ENCODE measurements at places on chromosomes 3 and 15. TPM values are rescaled to one million over a fixed set of nuclear protein-coding genes. Genes with fewer than 3 reads are reported as not detected.

DNA sequence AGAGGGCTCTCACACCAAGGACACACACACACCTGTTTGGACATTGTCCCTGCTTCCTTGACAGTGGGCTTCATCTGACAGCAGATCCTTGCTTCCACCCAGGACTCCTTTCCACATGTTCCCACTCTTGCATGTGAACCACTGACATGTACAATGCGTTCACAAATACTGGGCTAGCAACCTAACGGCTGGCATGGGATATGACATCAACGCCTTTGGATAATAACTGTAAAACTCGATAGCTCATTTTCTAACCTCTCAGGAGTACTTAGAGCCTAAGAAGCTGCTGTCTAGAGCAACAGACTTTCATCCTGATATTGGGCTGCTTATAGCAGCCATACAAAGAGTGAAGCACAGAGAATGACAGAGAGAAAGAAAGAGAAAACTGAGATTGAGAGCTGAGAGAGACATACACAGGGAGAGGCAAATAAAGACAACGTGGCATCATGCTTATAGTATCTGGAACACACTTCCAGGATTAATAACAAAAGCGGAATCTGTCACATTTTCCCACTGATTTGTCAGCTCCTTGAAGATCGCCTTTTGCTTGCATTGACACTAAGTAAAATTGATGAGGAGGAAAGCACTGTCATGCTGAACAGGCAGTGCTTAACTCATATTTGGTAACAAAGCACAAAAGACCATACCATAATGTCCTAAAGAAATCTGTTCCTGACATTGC lies 1.7 kb downstream of the GUCA1C start:
- H3K4me1 ChIP-seq: no peaks in the 10 kb centered on the region
- no peak for DNase-seq
- H3K36me3 ChIP-seq: no peaks in the 10 kb centered on the region
- no peak overlapping the region for H3K27ac ChIP-seq
- H3K27me3 ChIP-seq: no peaks in the 10 kb centered on the region

Gene FRMD5
- 0.54 TPM for total RNA-seq

GRCh38 chr3:30098653-30099455 lies 507.5 kb upstream of the TGFBR2 start:
- H3K4me3 ChIP-seq: no peak overlapping the region
- H3K4me1 ChIP-seq: no peaks in the 10 kb centered on the region
- H3K27ac ChIP-seq: no peak overlapping the region
- H3K27me3 ChIP-seq: no peaks in the 10 kb centered on the region

DNA sequence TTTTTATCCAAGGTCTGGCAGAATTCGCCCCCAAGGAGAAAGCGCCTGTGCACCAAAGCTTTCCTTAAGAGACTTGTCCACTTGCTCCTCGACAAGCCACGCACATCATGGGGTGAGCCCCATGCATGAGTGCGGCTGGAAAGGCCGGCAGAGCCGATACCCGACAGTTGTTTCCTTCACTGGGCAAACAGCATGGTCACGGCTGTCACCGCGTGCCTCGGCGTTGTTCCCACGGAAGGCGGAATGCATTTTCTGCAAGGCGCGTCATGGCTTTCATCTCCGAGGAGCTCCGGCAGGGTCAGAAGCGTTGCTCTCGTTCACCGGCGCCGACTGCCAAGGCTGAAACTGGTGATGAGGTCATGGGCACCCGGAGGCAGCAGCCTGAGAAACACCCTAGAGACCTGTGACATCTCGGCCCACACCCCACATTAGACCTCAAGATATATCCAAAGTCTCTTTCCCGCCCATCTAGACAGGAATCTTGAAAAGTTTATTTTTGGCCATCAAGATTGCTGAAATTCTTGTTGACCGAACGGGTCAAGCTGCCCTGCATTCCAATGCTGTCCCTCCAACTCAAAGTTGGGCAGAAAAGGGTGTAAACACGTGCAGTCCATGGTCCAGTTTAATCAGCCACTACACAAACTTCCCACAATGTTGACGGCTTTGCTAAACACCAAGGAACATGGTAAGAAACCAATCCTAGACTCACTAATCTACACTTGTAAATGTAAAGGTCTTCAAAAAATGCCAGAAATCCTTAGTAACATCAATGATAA lies 604 bp upstream of the TJP1 start:
- DNase-seq: peak; percentile 67
- H3K27me3 ChIP-seq: no peaks in the 10 kb centered on the region
- peak overlapping the region; percentile 97 for H3K27ac ChIP-seq
- H3K4me3 ChIP-seq: peak overlapping the region; percentile 55
- no peaks in the 10 kb centered on the region for H3K36me3 ChIP-seq
- H3K4me1 ChIP-seq: no peaks in the 10 kb centered on the region

DNA sequence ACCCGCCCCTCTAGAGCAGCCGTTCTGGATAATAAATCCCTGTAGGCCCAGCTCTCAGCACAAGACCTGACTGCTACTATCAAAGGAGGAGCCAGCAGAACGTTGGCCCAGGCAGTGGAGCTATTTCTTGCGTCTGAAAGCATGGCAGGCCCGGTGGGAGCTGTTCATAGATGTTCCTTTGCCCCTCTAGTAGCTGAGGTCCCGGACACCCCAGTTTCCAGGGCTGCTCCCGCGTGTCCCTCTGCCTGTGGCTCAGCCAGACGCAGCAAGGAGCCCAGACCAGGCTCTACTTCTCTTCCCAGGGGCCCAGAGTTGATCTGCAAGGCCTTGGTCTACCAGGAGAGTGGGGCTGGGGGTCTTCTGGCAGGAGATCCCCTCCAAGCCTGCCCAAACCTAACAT lies 76.1 kb downstream of the FAM174B start:
- DNase-seq: no peak
- H3K36me3 ChIP-seq: no peaks in the 10 kb centered on the region
- no peak overlapping the region for H3K4me3 ChIP-seq
- H3K27me3 ChIP-seq: no peaks in the 10 kb centered on the region
- H3K4me1 ChIP-seq: no peaks in the 10 kb centered on the region

Gene LRRC31
- 15.6 TPM for total RNA-seq

Gene MITF
- total RNA-seq: 2.1 TPM

DNA sequence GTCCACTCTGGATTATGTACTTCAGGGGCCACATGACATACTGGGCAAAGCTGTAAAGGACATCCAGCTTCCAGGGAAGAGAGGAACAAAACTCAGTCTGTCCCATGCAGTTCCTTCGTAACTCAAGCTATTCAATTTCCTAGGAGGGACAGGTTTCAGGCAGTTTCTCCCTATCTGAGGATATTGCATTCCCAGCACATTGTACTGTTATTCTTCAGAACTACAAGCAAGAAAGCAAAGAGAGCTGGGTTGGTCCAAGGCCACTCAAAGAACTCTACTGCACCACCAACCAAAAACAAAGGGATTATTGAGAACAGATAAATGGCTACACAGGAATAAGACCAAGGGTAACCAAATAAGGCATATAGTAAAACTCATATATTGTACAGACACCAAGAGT lies 117.6 kb upstream of the ARL6 start:
- H3K36me3 ChIP-seq: no peaks in the 10 kb centered on the region
- H3K27ac ChIP-seq: no peak overlapping the region
- no peaks in the 10 kb centered on the region for H3K4me1 ChIP-seq
- no peak for DNase-seq

GRCh38 chr3:11626084-11626463 lies 17.6 kb downstream of the VGLL4 start:
- H3K36me3 ChIP-seq: no peaks in the 10 kb centered on the region
- H3K4me1 ChIP-seq: peaks cover 14% of the 10 kb centered on the region
- no peaks in the 10 kb centered on the region for H3K27me3 ChIP-seq
- no peak overlapping the region for H3K27ac ChIP-seq

DNA sequence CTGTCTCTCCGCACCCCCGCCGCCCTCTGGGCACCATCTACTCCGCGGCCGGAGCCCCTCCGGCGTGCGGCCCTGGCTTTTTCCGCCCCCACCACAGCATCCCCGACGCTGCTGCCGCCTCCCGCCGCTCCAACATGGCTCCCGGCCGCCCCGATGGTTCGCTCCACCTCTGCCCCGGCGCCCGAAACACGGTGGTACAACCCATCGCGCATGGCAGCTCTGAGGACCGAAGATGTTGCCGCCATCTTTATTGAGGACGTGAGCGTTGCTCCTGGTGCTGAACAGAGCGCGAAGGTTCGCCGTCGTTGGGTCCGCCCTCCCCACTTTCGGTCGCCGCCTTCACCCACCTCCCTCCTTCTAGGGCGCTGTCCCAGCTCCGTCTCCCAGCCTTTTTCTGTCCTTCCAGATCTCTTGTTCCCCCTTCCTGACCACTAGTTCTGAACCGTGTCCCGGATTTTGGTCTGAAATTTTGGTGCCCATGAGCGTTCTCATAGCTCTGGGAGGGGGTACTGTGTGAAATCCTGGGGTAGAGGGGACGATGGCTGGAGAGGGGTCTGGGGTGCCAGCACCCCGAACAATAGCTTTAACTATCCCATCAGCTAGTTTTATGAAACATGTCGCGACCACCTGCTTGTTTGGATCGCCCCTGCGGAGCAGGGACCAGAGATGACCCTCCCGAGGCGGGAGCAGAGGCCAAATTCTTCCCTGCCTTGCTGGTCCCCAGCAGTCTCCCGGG lies at the start of gene CELSR3:
CELSR3 (minus strand) TSS at position 134 of the 736 bp plus-strand sequence. CDS start 252 bp downstream, outside the sequence.
- peak; percentile 74 for DNase-seq
- peaks cover 29% of the 10 kb centered on the region for H3K4me1 ChIP-seq
- H3K27me3 ChIP-seq: no peaks in the 10 kb centered on the region
- no peaks in the 10 kb centered on the region for H3K36me3 ChIP-seq
- H3K27ac ChIP-seq: peak within 1 kb of the TSS; percentile 79

Data from Peyer's patch (tissue), 4 donors.